T-helper 17 cell (primary cell): ENCODE measurements at places on chromosomes 12 and 14. TPM values are rescaled to one million over a fixed set of nuclear protein-coding genes. Genes with fewer than 3 reads are reported as not detected.

The C12orf42 gene
- 3.3 TPM for total RNA-seq

The CCDC197 gene
- total RNA-seq = not detected

The RTN1 gene
- total RNA-seq = 0.60 TPM

The TEAD4 gene
- total RNA-seq = not detected

DNA sequence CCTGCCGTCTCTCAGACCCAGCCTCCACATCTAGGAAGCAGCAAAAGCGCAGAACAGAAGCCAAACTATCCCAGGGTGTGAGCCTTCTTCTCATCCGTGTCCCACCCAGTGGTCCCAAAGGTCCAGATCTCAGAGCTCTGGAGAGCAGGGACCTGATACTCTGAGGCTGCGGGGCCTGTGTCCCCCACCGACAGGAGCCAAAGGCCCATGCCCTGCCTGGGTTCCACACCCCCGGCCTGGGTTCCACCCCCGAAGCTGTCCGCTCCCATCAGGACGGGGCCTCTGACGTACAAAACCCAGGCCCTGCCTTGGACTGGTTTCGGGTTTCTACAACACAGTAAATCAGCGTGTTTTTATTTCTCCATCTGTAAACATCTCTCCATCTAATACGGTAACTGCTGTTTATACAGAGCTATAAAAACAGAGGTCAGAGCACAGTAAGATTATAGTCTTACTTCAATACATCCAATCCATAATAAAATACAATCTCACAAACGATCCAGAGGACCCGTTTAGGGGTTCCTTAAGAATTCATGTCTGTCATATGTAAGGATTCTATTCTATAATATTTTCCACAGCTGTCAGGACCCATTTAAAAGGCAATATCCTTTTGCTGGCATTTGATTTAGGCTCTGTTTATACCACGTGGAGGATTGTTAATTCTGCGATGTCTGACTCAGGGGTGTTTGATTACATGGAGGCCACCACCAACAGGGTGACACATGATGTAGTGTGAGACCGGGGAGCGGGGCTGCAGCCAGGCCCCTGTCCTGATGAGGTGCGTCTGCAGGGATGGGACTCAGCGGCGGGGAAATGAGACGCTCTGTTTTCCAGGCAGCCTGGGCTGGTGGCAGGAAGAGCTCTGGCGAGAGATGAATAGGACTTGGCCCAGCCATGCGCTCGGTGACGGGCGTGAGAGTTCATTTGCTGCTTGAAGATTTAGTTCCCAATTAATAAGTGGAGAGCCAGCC lies 110.3 kb downstream of the DICER1 start:
- no peak for DNase-seq

DNA sequence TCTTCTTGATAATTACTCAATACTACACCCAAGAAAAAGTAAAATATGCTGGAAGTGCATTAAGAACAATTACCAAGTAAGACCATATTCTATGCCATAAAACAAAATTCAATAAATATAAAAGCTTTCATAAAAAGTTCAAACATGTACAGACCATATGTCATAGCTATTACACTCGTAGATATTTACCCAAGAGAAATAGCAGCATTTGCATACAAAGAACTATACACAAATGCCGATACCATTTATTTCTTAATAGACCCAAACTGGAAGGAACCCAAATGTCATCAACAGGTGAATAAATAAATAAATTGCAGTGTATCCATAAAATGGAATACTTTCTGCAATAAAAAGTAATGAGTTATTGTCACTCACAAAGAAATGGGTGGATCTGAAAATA lies 78.3 kb upstream of the SLC16A7 start:
- no peak for DNase-seq

- no peak for DNase-seq
Observed at GRCh38 chr12:120659151-120659525, 18.7 kb downstream of the CABP1 start.

DNA sequence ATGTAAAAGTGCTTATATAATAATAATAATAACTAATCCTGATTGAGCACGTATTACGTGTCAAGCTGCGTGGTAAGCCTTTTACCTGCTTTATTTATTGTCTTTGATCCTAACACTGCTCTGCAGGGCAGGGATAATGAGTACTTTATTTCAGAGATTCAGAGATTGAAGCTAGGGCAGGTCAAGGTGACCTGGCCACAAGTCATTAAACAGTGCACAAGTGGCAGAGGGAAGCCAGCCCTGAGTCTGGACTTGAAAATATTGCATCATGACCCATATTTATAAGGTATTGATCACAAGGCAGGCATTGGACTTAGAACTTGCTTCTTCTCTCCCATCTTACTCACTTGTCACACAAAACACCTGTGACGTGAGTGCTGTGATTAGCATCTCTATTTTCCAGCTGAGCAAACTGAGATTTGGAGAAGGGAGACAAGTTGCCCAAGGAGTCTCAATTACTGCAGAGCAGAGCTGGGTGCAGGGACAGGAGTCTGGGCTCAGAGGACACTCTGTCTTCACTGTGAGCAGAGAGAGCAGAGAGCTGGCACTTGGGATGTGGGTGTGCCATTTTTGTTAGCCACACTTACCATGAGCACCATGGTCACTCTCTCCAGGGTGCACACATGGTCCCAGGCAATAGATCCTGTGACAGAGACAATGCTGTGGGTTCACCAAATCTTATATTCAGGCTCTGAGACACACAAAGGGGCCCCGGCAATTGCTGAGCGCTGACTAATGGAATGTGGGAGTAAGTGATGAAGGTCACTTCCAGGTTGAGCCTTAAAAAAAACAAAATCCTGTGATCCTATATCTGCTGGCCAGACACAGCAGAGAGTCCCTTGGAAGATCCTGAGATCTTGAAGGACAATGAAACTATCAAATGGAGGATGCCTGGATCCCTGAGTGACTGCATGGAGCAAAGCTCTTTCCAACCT lies 113.2 kb upstream of the MED13L start:
- DNase-seq = no peak

DNA sequence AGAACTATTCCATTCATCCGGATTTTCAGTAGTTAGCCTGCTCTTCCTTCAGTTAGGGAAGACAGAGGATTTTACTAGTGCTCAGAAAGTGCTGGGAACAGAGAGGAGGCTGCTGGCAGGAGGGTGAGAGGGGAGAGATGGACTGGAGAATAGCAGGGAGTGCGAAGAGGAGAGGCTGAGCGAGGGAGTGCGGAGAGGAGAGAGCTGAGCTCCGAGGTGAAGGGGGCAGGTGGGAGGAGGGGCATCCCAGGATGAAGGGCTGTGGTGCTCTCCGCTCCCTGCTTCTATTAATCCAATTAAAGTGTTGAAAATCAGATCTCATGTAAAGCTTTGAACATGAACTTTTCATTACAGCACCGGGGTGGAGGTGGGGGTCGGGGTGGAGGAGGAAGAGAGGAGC lies 20.4 kb upstream of the SMOC1 start:
- no peak for DNase-seq

DNA sequence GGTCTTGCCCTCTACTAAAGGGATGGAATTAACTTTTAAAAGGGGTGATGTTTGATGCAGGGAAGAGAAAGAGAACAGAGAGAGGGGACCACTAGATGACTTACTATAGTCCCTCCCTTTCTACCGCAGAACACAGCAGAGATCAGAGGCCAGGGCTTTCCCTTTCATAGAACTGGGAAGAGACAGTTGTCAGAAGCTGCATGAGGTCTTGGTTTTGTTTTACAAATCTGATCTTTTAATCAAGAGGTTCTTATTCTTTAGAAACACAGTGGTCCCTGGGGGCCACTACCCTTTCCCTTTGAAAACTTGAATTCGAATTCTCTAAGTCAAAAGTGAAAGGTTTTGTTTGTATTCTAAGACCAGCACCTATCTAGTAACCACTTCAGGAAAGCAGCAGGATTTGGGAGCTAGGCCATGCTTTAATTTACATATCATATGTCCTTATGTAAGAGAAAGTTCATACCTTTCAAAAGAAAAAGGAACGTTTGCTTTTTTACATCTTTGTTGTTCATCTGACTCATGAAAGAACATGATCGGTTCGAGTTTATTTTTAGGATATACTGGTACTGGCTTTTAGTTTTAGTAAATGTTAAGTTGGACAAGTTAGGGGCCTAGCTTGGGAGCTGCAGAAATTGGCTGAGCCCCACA lies 6.3 kb downstream of the FBXL14 start:
- no peak for DNase-seq

DNA sequence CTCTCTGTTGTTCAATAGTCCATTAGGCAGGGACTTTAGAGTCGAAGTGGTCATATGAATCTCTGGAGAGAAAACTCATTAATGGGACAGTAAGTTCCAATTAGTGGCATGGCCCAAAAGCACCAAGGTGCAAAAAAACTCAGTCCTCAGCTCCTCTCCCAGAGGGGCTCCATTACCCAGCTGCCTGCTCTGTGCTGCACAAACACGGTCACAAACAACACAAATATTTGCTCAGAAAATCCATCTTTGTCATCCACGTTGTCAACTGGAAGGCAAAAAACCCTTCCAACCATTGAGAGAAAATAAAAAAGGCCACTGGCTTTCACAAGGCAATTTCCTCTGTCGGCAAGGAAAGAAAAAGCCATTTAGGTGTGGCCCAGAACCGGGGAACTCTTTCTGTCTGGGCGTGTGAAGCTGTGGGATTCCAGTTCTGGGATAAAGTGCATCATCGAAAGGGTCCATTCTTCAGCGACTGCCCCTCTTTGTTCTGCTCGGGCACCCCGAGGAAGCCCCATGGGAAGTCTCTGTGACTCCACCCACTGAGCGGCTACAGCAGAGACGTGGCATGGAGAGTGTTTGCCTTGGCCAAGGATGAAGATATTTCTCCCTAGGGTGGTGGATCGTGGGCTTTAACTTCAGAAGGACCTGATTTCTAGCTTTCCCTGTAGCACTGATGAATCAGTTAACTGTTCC lies 137.6 kb downstream of the VRK1 start:
- no peak for DNase-seq

DNA sequence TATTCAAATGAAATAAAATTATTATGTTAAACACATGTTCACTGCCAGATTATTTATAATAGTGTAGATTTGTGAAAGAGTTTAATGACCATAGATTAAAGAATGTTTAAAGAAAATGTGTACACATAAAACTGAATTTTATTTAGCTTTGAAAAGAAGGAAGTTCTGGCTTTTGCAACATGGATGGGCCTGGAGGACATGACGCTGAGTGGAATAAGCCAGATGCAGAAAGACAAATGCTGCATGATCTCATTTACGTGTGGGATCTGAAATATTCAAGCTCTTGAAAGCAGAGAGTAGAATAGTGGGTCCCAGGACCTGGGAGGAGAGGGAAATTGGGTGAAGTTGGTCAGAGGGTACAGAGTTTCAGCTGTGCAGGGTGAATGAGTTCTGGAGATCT lies 1261.2 kb downstream of the TMEM121 start:
- no peak for DNase-seq

DNA sequence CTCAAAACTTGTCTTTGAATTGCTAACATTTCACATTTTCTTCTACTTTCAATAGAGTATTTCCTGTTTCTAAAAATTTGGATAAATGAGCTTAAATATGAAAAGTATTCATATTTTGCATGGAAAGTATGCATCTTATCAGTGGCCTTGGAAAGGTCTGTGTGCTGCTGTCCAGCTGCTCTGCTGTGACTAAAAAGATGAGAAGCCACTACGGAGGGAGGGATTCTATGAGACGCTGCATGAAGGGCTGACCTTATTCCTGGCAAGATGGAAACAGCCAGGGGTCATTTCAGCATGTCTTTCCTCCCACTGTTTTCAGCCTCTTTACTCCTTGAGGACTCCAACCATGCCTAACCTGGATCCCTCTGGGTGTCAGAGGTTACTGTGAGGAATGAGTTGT lies 13.0 kb downstream of the PIWIL1 start:
- no peak for DNase-seq

DNA sequence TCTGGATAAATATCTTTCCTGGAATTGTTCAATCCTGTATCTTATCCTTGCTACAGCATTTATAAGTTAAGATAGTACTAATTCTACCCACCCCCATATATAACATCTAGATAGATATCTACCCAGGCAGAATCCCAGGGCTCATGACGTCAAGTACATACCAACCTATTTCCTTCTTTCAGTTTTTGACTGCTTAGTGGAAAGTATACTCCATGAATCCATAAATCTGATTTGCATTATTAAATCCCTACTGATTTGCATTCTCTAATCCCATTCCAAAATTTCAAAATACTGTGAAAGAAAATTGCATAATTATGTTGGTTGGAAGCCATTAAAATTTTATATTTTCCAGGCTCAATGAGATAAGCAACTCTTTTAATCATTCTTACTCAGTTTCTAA lies 111.7 kb downstream of the KITLG start:
- DNase-seq = no peak

GRCh38 chr14:61690982-61691381 lies 4.3 kb upstream of the HIF1A start:
- DNase-seq = no peak

- no peak for DNase-seq
Observed at GRCh38 chr14:92553438-92553837, 39.9 kb downstream of the RIN3 start.

GRCh38 chr12:109435428-109436187 lies 41.5 kb downstream of the KCTD10 start:
- no peak for DNase-seq

GRCh38 chr12:50057000-50057841 lies at the start of gene ASIC1:
ASIC1 (plus strand) TSS chr12:50057596; CDS start chr12:50058767, 1,171 bp downstream.
- peak; percentile 21 for DNase-seq

DNA sequence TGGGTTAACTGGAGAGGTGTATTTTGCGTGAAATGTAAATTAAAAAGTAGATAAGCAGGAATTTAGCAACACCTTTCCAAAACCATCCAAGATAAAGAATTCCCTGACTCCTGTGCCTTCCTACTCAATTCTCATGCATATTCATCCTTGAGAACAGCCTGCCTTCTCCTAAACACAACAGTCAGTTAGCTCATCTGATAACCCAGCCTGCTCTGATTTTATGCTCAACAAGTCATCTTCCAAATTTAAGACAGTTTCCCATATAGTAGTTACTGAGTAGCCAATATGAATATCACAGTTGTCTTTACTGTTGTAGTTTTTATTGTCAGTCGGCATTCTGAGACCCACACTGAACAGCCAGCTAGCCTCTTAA lies 27.1 kb downstream of the CPNE8 start:
- no peak for DNase-seq

DNA sequence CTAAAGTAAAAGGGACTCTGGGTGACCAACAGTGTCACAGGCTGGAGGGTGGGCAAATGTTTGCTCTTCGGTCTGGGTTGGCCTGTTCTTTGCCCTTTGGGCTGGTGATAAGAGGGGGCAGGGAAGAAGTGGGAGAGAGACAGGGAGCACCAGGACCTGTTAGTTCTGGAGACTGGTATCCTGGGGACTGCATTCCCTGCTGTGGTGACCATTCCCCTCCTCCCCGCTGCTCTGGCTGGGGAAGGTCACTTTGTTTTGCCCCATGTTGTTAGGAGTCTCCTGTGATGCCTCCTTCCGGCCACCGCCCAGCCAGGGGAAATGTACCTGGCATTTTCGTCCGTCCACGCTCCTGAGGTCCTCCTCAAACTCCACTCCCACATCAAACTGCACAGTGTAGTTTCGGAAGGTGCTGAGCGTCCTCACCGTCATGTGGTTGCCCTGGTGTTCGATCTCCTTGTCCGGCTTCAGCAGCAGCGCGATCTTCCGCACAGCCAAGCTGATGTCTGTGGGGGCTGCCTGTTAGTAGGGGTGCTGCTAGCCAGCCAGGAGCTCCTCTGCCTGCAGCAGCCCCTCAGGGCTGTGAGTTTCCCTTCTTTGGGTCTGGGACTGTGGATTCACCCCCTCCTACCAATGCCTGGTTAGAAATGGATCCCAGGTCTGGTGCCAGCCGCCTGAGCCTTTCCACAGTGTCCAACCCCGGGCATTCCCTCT lies 618 bp downstream of the RBP5 start:
- no peak for DNase-seq
